ENCODE measurements at places on chromosomes 4 and X.

GRCh38 chr4:13865871-13866669 lies 238.5 kb upstream of the BOD1L1 start:
- DNase-seq: no peak

- no peak for DNase-seq
Observed at GRCh38 chr4:127580300-127580699, 52.5 kb upstream of the INTU start.

DNA sequence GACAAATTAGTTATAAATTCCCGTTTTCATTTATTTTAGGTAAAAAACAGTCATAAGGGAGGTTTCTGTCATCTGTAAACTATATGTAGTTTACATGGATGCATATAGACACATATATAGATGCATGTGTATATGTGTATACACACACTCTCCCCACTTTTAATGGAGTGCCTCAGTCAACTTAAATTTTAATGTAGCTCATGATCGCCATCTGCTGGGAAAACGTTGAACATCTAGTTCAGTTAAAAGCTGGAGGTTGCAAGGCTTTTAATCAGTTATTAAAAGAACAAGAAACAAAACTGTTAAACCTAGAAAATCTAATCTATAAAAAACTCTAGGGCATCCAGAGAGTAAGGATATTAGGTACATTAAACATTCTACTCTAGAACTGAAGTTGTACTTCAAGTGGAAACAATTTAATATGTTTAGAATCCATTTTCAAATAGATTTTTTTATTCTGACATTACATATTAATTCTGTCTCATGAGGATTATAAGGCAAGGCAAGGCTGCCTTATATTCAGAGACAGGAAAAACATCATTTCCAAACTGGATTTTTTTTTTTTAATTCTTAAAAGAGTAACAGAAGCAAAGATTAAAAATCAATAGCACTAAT lies 122.6 kb downstream of the SHISA3 start:
- no peak for DNase-seq

DNA sequence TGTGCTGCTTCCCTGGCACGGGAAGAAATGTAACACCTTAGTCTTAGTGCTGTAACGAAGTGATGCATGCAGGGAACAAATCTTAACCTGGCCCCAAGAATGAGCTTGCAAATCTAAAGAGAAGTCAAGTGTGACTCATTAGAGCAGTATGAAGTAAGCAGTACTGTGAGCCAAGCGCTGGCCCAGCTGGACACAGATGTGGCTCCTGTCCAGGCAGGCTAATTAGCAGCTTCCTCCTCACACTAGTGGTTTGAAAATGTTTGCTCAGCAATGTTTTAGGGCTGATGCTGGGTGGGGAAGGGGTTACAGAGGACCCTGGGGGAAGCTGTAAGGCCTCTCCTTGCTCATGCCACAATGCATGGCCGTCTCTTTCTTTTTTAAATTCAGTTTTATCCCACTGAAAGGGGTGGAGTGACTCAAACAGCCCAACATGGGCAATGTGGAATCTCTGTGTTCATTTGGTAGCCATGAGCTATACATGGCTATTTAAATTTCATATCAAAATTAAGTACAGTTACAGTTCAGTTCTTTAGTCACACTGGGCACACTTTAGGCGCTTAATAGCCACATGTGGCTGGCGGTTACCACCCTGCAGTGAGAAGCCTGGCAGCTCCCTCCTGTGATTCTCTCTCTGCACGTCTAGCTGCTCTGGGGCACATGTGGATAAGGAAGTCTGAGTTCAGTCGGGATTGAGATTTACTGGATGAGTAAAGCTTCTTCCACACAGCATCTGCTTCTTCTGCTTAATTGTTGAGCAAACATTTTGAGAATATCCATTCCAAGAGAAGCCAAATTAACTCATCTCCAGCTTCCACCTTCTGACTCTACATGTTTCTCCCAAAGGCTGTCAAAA lies 48.8 kb downstream of the MAP7D2 start:
- no peak for DNase-seq

DNA sequence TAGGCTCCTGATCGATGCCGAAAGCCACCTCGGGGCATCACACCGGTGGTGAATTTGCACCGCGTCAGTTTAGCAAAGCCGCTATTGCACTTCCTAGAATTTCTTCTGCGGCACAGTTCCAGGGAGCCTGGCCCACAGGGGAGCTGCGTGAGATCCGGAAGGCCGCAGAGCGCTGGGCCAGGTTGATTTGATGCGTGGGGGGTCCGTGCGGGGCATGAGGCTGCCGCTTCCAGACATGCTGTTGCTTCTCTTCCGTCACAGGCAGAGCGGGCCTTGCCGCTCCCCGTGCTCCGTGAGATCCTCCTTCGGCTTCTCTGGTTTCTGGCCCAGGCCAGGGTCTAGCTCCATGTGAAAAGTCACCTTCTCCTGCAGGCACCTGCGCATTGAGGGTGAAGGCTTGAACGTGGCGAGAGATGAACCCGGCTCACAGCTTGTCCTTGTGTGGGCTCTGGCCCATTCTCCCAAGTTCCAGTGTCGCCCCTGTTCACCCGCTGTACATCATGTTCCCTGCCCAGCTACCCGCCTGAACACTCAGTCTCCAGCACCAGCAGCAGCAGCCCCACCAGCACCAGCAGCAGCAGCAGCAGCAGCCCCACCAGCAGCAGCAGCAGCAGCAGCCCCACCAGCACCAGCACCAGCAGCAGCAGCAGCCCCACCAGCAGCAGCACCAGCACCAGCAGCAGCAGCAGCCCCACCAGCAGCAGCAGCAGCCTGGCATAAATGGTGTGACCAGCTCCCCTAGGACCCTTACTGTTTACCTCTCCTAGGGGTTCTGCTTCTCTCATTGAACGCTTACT lies 131.2 kb downstream of the TRIML1 start:
- no peak for DNase-seq

DNA sequence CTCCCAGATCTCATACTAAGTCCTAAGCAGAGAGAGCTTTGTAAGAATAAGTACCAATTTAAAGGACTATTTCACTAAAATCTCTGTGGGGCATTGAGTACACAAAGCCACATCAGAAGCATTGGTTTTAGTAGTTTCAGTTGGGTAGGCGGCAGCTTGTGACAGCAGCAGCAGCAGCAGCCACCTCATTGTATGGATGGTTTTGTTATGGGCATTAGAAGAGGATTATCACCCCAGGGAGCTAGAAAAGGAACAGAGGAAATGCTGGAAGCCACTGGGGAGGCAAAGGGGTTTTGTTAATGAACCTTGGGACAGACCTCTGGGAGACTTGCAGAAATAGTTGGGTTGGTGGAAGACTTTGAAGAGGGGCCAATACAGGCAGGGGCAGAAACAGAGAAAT lies 93.9 kb upstream of the FRMPD3 start:
- no peak for DNase-seq
